ENCODE measurements at places on chromosomes 16 and 17. TPM values are rescaled to one million over a fixed set of nuclear protein-coding genes. Genes with fewer than 3 reads are reported as not detected.
A peak's percentile ranks its signal among the peaks of the same experiment; 100 is the strongest.

The OR1A1 gene
- not detected for total RNA-seq

The AMZ2 gene
- 41.8 TPM for total RNA-seq

The ASGR1 gene
- 9.5 TPM for total RNA-seq

The MFAP4 gene
- not detected for total RNA-seq

The DBNDD1 gene
- 10.4 TPM for total RNA-seq

The EEF2K gene
- 59.6 TPM for total RNA-seq

The FBXO39 gene
- 3.7 TPM for total RNA-seq

The WNT3 gene
- total RNA-seq: 0.85 TPM

The DUSP3 gene
- 73.0 TPM for total RNA-seq

The SGF29 gene
- 8.7 TPM for total RNA-seq

The CMTM4 gene
- 8.8 TPM for total RNA-seq

DNA sequence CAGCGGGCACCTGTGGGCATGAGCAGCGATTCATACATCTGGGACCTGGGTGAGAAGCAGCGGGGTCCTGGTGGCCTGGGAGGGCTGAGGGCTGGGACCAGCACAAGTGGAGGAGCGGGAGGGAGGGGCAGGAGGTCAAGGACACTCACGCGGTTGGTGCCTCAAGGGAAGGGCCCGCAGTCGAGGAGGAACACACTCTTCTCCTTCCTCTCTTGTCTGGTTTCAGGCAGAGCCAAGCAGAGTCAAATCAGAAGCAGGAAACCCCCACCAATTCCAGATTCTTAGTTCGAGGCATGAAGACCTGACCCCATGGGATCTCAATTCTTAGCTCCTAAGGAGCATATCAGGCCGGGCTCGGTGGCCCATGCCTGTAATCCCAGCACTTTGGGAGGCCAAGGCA, 15.7 kb downstream of the DNAI2 start:
- no peak for DNase-seq

- DNase-seq: no peak
Measured at GRCh38 chr17:79979816-79980215, 55.9 kb downstream of the TBC1D16 start.

DNA sequence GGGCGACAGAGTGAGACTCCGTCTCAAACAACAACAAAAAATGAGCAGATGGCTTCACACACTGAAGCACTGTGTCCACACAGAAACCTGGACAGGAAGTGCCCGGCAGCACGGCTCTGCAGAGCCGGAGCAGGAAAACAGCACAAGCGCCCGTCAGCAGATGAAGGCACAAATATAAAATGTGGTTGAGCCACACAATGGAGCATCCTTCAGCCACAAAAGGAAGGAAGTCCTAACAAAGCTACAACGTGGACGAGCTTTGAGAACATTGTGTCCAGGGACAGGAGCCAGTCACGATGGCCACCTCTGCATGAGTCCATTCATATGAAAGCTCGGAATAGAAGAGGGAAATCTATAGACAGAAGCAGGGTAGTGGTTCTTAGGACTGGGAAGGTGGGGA, 15.7 kb downstream of the RHBDF2 start:
- DNase-seq: peak; percentile 69

GRCh38 chr16:65961476-65962143, 404.9 kb upstream of the CDH5 start:
- DNase-seq: no peak

- no peak for DNase-seq
Measured at GRCh38 chr16:85003725-85004586, 7.4 kb downstream of the ZDHHC7 start.

GRCh38 chr16:21949713-21950260, 3.4 kb upstream of the UQCRC2 start:
- DNase-seq: no peak

DNA sequence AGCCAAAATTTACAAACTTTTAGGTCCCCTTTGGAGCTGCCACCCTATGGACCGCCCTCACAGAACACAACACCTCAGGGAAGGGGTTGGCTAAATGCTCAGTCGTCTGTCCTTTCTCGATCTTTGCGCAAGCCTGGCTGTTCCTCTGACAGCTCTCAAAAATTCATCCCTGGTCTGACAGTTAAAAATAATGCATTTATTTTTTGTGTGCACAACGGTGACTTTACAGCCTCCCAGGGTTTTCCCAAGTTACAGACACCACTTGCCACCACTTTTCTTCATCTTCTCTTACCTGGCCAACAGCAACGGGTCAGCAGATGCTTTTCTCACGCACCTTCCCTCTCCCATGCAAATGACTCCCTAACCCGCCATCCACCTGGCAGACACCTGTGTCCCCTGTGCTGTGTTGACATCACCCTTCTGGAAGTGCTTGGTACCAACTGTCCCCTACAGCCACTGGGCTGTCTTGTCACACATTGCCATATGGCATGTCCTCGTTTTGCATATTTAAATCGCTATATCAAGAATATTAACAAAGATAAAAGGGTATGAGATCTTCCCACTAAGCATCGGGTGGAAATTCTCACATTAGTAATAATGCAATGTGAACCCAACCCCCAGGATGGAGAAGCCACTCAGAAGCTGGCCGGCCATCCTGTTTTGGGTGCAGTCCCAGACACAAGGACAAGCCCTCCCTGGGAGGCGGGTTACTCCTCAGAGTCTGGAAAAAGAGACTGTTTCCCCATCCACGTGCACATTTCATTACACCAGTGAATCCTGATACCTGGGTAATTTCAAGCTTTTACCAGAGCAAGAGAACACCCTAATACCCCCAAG, 187.0 kb downstream of the ZFHX3 start:
- no peak for DNase-seq

GRCh38 chr17:37361543-37361942, 14.2 kb upstream of the C17orf78 start:
- no peak for DNase-seq

DNA sequence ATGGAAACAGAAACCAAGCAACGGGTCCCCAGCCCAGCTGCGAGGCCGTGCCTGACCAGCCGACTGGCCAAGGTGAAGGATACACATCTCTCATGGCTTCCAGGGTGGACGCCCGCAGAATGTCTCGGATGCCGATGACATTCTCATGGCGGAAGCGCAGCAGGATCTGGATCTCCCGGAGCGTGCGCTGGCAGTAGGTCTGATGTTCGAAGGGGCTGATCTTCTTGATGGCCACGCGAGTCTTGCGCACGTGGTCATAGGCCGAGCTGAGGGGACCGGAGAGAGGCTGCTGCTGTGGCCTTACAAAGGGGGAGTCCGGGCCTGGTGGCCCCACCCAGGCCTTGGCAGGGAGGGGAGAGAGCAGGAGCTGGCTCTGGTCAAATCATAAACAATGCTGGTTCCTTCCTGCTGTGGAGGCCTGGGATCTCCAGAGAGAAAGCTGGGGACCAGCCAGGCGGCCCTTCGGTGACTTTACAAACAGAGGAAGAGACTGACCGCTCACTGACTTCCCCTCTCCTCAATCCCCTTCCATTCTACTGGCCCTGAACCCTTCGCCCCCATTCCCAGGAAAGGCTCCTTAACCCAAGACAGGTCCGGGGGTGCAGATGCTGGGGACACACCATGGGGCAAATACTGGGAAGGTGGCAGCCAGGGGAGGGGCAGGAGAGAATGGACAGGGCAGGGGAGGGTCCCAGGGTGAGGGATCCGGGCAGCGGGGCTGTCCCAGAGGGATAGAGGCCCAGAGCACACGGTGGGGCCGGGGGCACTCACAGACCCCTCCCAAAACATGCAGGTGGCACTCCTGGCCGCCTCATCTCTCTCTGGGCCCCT, 1.1 kb downstream of the MAPK3 start:
- peak; percentile 72 for DNase-seq

- DNase-seq: no peak
Measured at GRCh38 chr17:68710976-68711375, 109.8 kb upstream of the FAM20A start.

- DNase-seq: no peak
Measured at GRCh38 chr16:66619534-66620428, 15.3 kb downstream of the CMTM3 start.

- no peak for DNase-seq
Measured at GRCh38 chr16:67419502-67419901, 3.2 kb upstream of the ZDHHC1 start.

- DNase-seq: no peak
Measured at GRCh38 chr16:55302635-55303034, 21.4 kb upstream of the IRX6 start.

DNA sequence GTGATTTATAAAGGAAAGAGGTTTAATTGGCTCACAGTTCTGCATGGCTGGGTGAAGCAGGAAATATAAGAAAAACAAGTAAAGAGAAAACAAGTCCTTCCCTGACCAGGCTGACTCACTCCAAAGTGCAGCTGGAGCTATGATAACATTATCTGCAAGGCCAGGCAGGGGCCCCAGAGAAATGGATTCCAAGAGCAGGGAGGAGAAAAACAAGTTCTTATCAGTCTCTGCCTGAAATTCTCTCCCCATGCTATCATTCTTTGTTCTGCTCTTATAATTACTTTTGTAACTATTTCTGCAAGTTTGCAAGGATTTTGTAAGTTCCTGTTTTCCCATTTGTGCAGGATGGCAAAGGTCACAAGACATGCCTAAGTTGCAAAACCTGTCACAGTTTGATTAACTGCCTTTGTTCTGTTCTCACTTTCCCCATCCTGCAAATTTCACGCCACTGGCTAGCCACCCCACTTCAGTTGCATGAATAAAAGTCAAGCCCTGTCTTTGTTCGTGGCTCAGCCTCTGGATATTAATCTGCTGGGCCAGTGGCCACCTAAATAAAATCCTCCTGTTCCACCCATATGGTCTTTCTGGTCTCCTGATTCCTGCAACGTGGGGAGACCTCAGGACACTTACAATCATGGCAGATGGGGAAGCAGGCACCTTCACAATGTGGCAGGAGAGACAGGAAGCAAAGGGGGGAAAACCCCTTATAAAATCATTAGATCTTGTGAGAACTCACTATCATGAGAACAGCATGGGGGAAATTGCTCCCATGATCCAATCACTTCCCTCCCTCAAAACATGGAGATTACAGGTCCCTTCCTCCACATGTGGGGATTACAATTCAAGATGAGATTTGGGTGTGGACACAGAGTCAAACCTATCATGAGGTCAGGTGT, 13.1 kb downstream of the ABCA9 start:
- DNase-seq: peak; percentile 96

- DNase-seq: no peak
Measured at GRCh38 chr17:59149051-59149450, 5.9 kb downstream of the SKA2 start.

GRCh38 chr17:80492343-80493136, 16.1 kb upstream of the NPTX1 start:
- no peak for DNase-seq

DNA sequence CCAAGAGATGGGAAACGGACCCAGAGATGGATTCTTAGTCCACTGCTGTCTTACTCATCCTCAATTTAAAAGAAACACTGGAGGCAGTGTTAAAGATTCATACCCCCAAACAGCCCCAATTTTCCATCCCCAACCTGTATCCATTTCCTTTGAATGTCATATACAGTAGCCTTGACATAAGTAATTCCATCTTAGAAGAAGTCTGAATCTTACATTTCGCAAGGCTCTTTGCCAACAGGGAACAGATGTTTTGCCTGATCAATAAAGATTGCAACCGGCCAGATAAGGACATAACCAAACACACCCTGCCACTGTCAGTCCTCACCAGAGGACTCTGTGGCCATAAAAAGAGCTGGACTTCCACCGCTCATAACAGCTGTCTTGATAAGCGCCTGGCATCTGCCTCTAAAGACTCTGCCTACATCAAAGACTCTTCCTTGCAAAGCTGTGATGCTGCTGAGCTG, 59.0 kb upstream of the MED9 start:
- no peak for DNase-seq

GRCh38 chr17:66401364-66401763, 99.0 kb downstream of the PRKCA start:
- no peak for DNase-seq

- DNase-seq: no peak
Measured at GRCh38 chr17:1040216-1040600, 43.3 kb downstream of the TIMM22 start.

GRCh38 chr17:12545877-12546513, 119.7 kb upstream of the MYOCD start:
- peak; percentile 33 for DNase-seq

DNA sequence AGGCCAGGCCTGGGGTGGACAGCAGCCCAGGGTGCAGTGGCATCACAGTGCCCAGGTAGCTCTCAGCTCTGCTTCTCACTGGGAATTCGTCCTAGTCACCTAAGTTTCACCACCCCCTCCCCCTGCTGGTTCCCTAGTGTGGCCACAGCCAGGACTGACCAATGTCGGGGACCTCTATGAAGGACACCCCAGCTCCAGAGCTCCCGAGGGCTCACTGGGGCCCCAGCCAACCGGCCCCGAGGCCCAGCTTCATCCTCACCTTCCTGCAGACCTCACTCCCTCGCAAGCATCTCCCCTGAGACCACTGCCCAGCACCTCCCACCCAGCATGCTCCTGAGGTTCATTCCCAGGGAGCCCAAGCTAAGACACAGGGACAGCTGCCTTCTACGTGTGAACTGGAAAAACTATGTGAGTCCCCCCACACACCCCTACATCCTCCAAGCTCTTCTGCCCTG, 4.9 kb downstream of the SPPL2C start:
- DNase-seq: no peak

- DNase-seq: no peak
Measured at GRCh38 chr16:81575834-81576233, 131.2 kb downstream of the CMIP start.

- no peak for DNase-seq
Measured at GRCh38 chr17:48209973-48210372, 102.4 kb downstream of the SNX11 start.

DNA sequence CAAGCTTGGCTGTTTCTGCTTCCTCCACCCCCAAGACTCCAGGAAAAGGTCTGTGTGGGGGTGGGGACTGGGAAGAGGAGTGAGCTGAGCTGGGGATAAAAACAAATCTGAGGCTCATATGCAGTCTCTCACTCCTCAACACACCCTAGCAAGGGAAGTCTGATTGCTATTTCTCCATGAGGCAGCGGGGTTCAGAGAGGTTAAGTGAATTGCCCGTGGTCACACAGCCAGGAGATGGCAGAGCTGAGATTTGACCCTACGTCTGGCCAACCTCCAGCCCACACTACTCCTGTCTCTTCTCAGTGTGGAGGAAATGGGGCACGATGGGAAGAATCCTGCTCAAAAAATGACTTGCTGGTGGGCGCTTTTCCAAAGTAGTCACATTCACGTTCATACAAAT, 4.8 kb upstream of the ABCC3 start:
- DNase-seq: no peak

GRCh38 chr17:14295676-14296075, 5.2 kb upstream of the HS3ST3B1 start:
- DNase-seq: no peak

GRCh38 chr17:74840989-74841666, 18.6 kb downstream of the GRIN2C start:
- peak; percentile 28 for DNase-seq

DNA sequence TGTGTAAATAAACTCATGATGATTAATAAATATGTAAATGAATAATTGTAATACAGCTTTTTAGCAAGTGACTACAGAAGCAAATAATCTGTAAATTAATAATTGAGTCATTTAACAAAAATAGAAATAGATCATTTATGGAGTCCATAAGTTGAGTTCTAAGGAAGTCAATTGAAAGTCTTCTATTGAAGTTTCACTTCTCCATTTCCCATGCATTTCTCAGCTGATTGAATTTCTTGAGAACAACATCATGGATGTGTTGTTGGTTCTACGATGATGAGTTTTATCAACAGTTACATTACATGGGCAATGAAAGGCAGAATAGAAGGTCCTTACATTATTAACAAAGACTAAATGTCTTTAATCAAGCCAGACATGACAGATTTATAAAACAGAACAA, 290.4 kb downstream of the MAP2K6 start:
- no peak for DNase-seq

All from dermis blood vessel endothelial cell (primary cell).